Small intestine (tissue), 16 donors: ENCODE measurements at places on chromosomes 4 and X.

DNA sequence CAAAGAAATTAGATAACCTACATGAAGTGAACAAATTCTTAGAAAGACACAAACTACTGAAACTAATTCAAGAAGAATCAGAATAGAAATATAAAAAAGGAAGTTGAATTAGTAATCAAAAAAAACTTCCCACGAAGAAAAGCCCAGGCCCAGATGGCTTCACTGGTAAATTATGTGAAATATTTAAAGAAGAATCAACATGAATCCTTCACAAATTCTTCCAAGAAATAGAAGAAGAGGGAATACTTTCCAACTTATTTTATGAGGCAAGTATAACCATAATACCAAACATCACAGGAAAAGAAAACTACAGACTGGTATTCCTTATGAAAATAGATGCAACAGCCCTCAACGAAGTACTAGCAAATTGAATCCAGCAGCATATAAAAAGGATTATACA, 30.7 kb downstream of the MOSPD2 start:
- no peak for DNase-seq

- DNase-seq, result peak; percentile 21
These were observed 113.6 kb upstream of the TEX13C start for GRCh38 chrX:125205918-125206665.

GRCh38 chr4:156109943-156110900, 156.6 kb upstream of the CTSO start:
- DNase-seq, result no peak

GRCh38 chr4:150884625-150885024, 130.5 kb downstream of the LRBA start:
- DNase-seq, result no peak

DNA sequence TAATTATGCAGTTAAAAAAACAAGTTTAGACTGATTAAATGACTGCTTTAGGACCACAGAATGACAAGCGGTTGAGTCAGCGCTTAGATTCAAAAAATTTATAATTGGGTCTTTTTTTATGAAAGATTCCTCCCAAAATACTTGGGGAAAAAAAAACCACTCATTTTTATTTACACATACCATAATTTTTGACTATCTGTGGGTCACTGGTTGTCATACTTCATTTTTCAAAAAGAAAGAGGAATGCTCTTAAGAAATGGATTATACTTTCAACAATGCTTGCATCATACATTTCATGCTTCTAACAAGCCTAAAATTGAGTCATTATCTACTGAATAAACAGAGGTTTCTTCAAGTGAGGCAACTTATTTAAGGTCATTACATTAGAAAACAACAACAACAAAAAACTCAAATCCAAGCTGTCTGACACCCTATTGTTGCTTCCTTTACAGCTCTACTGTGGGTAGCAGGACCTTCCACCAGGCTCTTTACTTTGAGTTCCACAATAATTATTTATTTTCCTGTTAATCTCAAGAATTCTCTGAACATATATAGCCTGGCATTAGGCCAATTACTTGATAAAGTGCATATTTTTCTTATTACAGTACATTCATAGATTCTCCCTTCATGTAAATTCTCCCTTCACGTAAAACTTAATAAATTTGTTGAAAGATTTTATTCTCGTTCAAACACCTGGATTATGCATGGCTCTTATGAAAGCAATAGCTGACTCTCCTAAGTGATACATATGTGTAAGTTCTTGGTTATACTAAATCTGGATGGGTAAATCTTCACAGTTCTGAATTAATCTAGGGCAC, 445.5 kb downstream of the PCDH10 start:
- DNase-seq, result no peak

GRCh38 chr4:174919886-174920423, 1.8 kb downstream of the ADAM29 start:
- DNase-seq, result no peak

GRCh38 chrX:108178143-108178498, 86.5 kb downstream of the ATG4A start:
- no peak for DNase-seq

DNA sequence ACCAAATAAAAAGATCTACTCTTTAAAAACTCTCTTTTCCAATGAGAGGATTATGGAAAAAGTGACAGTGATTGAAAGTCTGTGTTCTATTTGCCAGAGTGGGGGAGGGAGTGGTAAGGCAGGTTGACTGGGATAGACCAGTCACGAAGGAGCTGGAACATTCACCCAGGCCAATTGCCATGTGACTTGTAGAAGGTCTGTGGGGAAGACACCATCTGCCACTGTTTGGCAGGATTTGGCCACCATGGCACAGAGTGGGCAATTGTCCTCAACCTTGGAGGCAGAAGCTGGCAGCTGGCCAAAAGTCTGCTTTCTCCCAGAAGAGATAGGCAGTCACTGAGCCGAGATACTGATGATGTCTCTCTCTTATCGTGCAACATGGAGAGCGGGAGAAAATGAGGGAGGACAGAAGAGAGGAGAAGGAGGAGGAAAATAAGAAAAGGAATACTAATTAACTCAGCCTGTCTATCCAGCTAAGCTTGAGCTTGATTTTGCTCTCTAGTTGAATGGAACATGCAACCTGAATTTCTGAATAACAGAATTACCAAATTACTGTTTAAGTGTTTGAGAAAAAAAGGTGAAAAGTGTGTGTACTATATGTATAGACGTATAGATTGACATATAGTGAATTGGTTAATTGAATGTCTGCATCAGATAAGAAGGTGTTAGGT, 267.1 kb downstream of the ARHGAP24 start:
- no peak for DNase-seq

GRCh38 chr4:57763070-57763469, 652.9 kb upstream of the IGFBP7 start:
- no peak for DNase-seq

GRCh38 chr4:1786544-1787362, 6.3 kb upstream of the FGFR3 start:
- no peak for DNase-seq

DNA sequence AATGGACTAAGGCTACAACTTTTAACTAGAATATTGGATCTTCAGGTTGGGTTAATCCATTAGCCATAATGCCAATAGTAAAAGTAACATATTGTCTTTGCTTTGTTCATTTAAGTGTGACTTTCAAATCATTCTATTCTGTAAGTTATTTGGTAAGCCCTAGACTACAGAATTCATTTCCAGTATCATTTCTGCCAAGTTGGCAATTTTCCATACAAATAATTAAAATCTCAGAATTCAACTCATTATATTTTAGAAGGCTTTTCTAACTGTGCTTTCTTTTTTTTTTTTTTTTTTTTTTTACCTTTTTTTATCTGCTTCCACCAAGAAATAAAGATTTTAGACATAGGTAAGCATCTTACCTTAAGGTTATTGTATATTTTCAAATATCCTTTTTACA, 173.4 kb downstream of the DCTD start:
- DNase-seq, result no peak

DNA sequence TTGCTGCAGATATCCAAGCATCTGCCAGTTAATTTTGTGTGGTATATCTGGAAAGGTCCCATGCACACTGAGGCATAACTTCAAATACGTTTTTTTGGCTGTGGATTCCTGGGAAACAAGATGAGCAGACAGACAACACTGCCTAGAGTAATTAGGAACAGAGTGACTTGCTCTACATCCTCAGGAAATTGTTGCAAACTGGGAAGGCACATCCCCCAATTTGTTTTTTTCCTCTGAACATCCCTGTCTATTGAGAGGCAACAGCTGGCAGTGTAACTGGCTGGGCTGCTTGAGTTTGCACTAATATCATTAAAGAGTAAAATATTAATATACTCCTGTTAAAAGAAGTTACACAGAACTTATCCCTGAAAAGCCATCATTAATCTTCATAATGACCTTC, 207.7 kb upstream of the SLIT2 start:
- DNase-seq, result no peak

- no peak for DNase-seq
These were observed 44.2 kb upstream of the TMEM131L start for GRCh38 chr4:153421941-153422340.
